Ovary (tissue), 10 donors: ENCODE measurements at places on chromosomes 13 and 19. TPM values are rescaled to one million over a fixed set of nuclear protein-coding genes. Genes with fewer than 3 reads are reported as not detected.

- H3K27me3 ChIP-seq = no peaks in the 10 kb centered on the region
- no peak overlapping the region for H3K27ac ChIP-seq
- no peak for DNase-seq
- no peaks in the 10 kb centered on the region for H3K4me1 ChIP-seq
- H3K36me3 ChIP-seq = no peaks in the 10 kb centered on the region
- H3K4me3 ChIP-seq = no peak overlapping the region
These were observed 82.5 kb downstream of the AKAP11 start for GRCh38 chr13:42354241-42355091.

- H3K4me1 ChIP-seq = no peaks in the 10 kb centered on the region
- no peak overlapping the region for H3K4me3 ChIP-seq
- H3K27ac ChIP-seq = no peak overlapping the region
- H3K27me3 ChIP-seq = no peaks in the 10 kb centered on the region
- DNase-seq = no peak
These were observed 139.7 kb downstream of the VWA8 start for GRCh38 chr13:41821238-41821594.

- no peaks in the 10 kb centered on the region for H3K27me3 ChIP-seq
- H3K36me3 ChIP-seq = no peaks in the 10 kb centered on the region
- H3K4me3 ChIP-seq = no peak overlapping the region
- no peak overlapping the region for H3K27ac ChIP-seq
These were observed 73.3 kb upstream of the ATXN8OS start for GRCh38 chr13:70034286-70034685.

DNA sequence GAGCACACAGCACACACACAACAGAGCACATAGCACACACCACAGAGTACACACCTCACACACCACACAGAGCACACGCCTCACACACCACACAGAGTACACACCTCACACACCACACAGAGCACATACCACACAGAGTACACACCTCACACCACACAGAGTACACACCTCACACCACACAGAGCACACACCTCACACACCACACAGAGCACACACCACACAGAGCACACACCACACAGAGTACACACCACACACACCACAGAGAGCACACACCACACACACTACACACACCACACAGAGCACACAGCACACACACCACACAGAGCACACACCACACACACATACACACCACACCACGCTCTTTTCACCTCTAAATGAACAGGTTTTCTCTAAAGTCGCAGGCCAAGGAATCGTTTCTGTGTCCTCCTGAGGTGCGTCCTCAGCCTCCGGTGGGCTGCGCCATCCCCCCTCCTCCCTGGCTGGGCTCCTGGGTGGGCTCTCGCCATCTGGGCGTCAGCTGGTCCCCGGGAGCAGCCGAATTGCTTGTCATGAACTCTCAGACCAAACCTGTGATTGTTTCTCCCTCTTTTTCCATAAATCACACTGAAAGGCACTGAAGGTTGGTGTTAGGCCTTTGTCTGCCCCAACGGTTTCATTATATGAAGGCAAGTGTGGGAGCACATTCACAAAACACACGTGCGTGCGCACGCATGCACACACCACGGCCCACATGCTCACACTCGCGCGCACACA, 37.4 kb downstream of the TMEM255B start:
- no peaks in the 10 kb centered on the region for H3K36me3 ChIP-seq
- no peaks in the 10 kb centered on the region for H3K27me3 ChIP-seq
- DNase-seq = peak; percentile 30
- H3K4me3 ChIP-seq = no peak overlapping the region
- H3K27ac ChIP-seq = no peak overlapping the region
- no peaks in the 10 kb centered on the region for H3K4me1 ChIP-seq

GRCh38 chr19:38211151-38211591, 12.9 kb downstream of the DPF1 start:
- no peak for DNase-seq
- H3K4me3 ChIP-seq = no peak overlapping the region

DNA sequence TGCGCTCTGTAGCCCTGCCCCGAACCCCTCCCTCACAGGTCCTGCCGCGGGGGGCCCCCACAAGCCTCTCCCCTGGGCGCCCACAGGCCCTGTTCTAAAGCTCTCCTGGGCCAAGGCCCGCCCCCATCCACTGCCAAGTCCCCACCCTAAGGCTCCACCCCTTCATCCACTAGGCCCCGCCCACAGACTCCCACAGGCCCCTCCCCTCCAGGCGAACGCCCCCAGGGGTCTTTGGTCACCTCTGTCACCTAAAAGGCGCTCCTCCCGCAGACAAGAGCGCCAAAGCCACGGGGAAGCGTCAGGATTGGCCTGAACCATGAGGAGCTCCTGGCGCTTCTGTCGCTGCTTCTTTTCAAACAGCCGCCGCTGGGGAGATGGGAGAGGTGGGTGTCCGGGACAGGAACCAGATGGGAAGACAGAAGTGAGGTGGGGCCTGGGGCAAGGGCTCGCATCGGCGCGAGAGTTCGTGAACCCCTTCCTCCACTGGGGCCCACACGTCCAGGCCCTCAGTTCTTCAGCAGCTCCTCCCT, 2.3 kb downstream of the TULP2 start:
- peak overlapping the region; percentile 83 for H3K27ac ChIP-seq
- H3K4me3 ChIP-seq = peak overlapping the region; percentile 42
- peak; percentile 85 for DNase-seq
- no peaks in the 10 kb centered on the region for H3K27me3 ChIP-seq

GRCh38 chr13:19984430-19985218, 26.1 kb downstream of the ZMYM2 start:
- H3K36me3 ChIP-seq = no peaks in the 10 kb centered on the region
- H3K4me3 ChIP-seq = no peak overlapping the region
- no peaks in the 10 kb centered on the region for H3K27me3 ChIP-seq
- DNase-seq = no peak
- H3K4me1 ChIP-seq = peaks cover 5% of the 10 kb centered on the region
- H3K27ac ChIP-seq = no peak overlapping the region

- H3K4me3 ChIP-seq = no peak overlapping the region
- H3K4me1 ChIP-seq = no peaks in the 10 kb centered on the region
These were observed 1233.7 kb downstream of the PCDH17 start for GRCh38 chr13:58865286-58865685.

GRCh38 chr13:96029002-96029401, 24.2 kb downstream of the UGGT2 start:
- H3K4me3 ChIP-seq = no peak overlapping the region
- H3K36me3 ChIP-seq = no peaks in the 10 kb centered on the region
- no peaks in the 10 kb centered on the region for H3K27me3 ChIP-seq
- no peak overlapping the region for H3K27ac ChIP-seq

DNA sequence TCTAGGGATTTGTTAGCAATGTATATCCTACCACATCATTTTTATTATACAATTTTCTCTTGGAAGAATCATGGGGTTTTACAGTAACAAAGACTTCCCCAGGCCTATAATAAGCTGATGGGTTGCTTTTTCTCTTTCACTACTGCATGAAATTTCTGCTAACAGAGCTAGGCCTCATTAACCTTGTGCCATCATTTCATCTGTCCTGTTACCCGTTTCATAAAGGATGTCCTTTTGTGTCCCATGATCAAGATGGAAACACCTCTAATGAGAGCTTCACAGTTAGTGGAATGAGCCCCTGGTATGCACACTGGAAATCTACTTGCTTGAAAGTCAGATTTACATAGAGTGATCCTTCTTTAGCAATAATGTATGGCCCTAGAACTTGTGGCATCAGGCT, 138.7 kb downstream of the RXFP2 start:
- DNase-seq = no peak
- no peaks in the 10 kb centered on the region for H3K4me1 ChIP-seq
- H3K27ac ChIP-seq = no peak overlapping the region
- no peaks in the 10 kb centered on the region for H3K36me3 ChIP-seq

- no peaks in the 10 kb centered on the region for H3K4me1 ChIP-seq
- no peaks in the 10 kb centered on the region for H3K27me3 ChIP-seq
- no peaks in the 10 kb centered on the region for H3K36me3 ChIP-seq
These were observed 203.8 kb upstream of the SLITRK6 start for GRCh38 chr13:86003029-86003428.

DNA sequence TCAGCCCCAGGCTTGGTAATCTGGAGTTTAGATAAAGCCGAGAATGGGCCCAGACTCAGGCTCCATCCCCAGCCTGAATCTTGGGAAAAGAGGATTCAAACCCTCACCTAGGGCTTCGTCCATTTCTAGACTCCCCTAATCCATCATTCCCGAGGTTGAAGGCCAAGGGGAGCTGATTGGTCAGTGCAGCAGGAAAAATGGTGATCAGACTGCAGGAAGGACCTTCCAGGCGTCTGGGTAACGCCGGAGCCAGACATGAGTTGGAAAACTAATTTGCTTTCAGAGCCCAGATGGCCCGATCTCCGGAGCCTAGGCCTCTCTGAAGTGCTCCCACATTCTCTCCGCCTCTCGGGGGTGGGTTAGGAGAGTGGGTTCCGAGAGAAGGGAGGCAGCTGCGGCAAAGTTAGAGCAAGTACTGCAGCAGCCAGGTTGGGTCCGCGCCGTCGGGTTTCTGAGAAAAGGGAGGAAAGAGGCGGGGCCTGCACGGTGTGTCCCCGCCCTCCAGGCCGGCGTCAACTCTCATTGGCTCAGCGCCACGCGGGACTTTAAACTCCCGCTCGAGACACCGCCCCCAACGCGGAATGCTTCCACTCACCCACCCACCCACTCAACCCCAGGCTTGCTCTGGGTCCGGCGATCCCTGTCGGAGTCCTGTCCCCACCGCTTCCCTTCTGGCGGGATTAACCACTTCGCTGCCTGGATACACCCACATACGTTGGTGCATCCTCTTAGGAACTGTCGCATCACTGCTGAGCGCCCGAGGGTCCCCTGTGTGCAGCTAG, 788 bp upstream of the RTBDN start:
- DNase-seq = peak; percentile 30
- H3K4me1 ChIP-seq = no peaks in the 10 kb centered on the region
- peaks cover 17% of the 10 kb centered on the region for H3K27me3 ChIP-seq

DNA sequence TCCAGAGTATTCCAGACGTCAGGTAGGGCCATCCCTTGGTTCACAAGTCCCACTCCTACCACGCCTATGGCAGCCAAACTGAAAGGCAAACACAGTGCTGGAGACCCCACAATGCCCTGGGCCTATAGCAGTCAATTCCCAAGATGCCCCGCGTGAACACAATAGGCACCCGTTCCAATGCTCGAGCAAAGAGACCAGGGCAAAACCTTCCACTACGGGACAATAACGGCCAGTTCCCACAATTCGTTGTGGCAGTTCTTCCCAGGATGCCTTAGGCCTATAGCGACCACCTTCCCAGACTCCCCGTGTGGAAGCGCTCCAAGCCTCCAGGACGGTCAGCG, 538 bp downstream of the ZNF428 start:
- no peaks in the 10 kb centered on the region for H3K36me3 ChIP-seq
- H3K4me3 ChIP-seq = peak overlapping the region; percentile 75
- peaks cover 5% of the 10 kb centered on the region for H3K4me1 ChIP-seq

DNA sequence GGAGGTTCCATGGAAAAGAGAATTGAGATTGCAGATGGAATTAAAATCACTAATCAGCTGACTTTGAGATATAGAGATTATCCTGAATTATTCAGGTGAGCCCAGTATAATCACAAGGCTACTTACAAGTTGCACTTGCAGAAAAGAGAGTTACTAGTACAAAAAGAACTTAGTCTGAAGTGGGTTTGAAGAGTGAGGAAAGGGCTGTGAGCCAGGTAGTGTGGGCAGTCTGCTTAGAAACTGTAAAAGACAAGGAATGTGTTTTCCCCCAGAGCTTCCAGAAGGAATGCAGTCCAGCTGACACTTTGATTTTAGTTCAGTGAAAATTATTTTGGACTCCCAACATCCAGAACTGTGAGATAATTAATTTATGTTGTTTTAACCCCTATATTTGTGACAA, 285.4 kb upstream of the GPC6 start:
- no peaks in the 10 kb centered on the region for H3K4me1 ChIP-seq
- H3K4me3 ChIP-seq = no peak overlapping the region
- no peaks in the 10 kb centered on the region for H3K36me3 ChIP-seq
- H3K27me3 ChIP-seq = no peaks in the 10 kb centered on the region
- no peak for DNase-seq
- no peak overlapping the region for H3K27ac ChIP-seq

DNA sequence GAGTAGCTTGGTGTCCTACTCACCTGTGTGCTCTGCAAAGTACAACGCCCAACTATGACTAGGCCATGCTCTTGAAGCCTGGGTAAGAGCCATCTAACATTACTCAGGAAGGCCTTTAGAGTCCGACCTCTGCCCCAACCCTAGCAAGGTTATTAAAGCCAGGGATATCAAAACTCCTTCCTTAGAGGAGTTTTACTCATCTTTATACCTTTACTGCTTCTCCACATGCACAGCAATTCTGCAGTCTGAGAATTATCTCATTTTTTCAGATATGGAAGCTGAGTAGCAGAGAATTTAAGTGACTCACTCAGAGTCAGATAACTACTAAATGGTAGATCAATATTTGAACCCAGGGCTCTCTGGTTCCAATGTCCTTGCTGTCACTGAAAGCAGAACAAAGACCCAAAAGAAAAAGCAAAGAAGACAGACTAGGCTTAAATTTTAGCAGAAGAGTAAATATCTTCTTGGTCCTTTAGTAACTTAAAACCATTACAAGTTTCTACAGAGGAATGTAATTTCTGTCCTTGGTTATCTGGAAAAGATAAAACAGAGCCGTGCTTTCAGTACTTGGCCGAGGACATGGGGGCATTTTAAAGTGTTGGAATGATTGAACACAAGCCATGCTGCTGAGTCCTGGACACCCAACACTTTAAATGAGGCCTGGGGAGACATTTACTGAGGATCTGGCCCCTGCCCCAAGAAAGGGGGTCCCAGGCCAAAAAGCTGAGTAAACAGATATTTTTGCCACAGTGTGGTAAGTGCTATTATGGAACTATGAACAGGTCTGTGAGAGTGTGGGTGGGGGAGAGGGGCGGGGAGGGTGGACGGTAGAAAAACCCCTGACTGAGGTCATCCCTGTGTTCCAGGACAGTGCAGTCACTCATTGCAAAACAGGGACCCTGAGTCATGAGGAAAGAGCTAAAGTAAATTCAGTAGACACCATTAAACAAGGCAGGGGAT, 18.4 kb upstream of the KPNA3 start:
- H3K4me3 ChIP-seq = no peak overlapping the region
- H3K27me3 ChIP-seq = no peaks in the 10 kb centered on the region
- H3K36me3 ChIP-seq = no peaks in the 10 kb centered on the region
- DNase-seq = peak; percentile 32
- no peaks in the 10 kb centered on the region for H3K4me1 ChIP-seq

LGALS14 gene
- total RNA-seq = not detected

USF2 gene
- total RNA-seq = 218 TPM

ISYNA1 gene
- total RNA-seq = 250 TPM

CEACAM3 gene
- not detected for total RNA-seq

NLRP5 gene
- not detected for total RNA-seq

CALR3 gene
- not detected for total RNA-seq

ZNF616 gene
- 22.3 TPM for total RNA-seq

NRTN gene
- total RNA-seq = 0.38 TPM

NDUFB7 gene
- total RNA-seq = 143 TPM
